ENCODE measurements at places on chromosomes 16 and 17.

DNA sequence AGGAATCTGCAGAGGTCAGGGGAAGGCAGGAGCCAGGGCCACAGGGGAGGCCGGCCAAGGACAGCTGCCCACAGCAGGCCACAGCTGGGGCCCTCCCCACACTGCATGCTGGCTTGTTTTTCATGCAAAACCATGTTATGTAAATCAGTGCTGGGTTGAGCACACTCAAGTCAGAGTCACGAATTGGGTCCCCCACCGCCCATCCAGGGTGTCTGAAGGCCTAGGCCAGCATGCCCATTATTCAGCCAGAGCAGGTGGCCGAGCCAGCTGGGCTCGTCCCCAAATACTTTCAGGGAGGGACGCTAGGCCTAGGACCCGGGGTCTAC is 51.2 kb upstream of the TOB1 start:
- DNase-seq: no peak

GRCh38 chr16:2859686-2860265 is 1.8 kb upstream of the PRSS22 start:
- DNase-seq: no peak

DNA sequence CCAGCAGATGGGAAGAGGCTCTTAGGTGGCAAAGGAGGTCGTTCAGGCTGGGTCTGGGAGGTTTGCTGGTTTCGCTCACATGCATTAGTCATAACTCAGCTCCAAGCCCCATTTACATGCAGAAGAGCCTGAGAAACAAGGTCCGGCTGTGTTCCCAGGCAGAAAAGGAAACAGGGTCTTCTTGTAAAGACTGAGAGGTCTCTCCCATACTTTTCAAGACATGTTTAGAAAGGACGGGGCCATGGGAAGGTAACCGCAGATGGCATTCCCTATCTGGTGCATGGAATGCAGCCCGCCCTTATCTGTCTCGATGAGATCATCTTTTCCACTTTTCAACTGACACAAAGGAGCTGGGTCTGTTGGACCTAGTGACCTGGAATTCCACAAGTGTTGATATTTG is 389.0 kb upstream of the CDH11 start:
- no peak for DNase-seq

- peak; percentile 88 for DNase-seq
Measured at GRCh38 chr17:43356999-43357398, 41.8 kb upstream of the ARL4D start.

DNA sequence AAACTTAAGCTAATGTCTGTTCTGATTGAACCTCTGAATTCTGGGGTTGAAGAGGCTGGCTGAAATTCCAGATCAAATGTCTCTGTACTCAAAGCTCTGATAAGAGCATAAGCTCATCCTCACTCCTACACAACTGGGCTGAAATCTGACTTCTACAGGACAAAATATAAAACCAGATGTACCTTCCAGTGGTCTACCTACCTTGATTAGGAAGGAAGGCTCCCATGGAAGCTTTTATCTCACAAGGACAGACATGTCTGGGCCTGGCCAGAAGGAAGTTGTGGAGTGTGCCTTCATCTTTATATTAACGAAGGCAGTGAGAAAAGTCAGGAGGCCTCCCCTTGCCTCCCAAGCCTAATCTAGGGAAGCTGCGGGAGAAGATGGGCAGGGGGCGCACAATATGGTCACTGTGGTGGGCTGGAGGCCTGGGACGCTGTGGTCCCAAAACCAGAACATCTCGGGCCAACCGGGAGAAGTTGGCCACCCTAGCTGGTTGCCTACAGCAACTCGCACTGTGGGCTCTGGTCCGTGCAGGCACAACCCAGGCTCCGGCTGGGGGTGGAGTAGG is 55.6 kb upstream of the LRRC37A3 start:
- no peak for DNase-seq

- DNase-seq: no peak
Measured at GRCh38 chr16:27681681-27682080, 131.7 kb downstream of the KATNIP start.

GRCh38 chr17:48351911-48352332 is 78.1 kb downstream of the SKAP1 start:
- peak; percentile 47 for DNase-seq

DNA sequence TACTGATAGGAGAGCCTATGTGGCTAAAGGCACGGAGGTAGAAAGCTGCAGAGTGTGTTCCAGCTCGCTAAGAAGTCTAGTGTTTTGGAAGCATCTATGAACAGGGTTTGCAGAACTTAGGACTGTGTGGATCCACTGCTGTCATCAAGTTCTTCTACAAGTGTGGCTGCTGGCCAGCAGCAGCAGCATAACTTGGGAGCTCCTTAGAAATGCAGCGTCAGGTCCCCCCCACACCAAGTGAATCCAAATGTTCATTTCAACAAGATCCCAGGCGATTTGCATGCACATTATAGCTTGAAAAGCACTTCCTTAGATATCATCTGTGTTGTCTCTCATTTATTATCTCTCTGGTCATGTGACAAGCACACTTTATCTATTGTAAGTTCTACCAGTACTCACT is 131.9 kb upstream of the SHISA6 start:
- DNase-seq: no peak

GRCh38 chr16:88442727-88443576 is 10.1 kb upstream of the ZFPM1 start:
- peak; percentile 94 for DNase-seq

DNA sequence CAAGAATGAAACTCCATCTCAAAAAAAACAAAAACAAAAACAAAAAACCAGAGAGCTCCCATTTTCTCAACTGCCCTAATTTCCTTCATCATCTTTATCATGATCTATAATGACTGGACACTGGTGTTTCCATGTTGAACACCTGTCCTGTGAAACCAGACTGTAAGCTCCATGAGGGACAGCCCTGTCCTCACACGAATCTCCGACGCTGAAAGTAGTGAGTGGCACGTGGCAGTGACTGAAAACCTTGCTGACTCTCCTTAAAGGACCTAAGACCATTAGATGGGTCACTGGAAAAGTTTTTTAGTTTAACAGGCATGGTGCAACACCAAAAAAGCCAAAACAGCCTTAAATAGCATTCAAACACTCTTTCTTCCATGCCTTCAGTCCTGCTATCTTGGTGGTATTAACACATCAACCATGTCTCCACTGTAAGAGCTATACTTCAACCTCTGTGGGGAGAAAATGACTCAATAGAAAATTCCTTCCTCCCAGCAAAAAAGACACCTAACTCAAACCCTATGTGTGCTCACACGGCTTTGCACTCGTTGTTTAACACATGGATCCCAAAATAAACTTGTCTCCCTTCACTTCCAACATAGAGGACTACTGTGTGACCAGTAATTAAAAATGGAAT is 8.3 kb downstream of the AXIN2 start:
- DNase-seq: peak; percentile 83

- no peak for DNase-seq
Measured at GRCh38 chr17:45143094-45143670, 5.1 kb upstream of the HEXIM1 start.

DNA sequence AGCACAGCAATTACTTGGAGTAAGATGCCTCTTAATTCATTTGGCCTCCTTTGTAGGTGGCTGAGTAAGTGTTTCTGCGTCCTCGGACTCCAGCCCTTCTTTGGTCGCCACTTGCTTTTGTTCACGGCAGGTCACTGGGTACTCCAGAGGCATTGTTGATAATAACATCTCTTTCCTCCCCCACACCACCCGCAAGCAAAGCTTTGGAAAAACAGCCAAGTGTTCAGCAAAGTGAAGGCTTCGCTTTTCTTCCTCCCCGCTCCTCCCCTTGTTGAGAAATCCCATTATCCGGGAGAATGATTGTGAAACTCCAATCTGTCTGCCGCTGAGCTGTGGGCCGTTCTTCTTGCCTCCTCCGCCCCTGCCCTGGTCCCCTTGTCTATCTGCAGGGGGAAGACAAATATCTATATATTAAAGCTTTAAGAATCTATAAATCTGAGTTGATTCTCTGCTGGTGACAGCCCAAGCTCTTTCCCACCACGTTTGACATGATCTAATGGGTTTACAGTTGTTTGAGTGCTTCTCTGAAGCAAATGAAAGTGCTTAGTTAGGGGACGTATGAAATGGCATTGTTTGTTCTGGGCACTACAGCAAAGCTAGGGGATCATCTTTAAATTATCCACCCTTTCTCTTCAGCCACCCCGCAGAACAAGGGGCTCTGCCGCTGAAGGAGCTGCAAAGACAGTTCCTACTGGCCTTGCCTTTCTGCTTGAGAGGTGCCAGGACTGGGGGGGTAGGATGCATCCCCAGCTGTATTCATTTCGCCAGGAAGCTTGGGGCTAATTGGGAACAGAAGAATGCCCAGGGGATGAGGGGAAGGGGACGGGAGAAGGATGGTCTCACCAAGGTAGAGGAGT is 167.1 kb downstream of the CCDC182 start:
- DNase-seq: peak; percentile 88

DNA sequence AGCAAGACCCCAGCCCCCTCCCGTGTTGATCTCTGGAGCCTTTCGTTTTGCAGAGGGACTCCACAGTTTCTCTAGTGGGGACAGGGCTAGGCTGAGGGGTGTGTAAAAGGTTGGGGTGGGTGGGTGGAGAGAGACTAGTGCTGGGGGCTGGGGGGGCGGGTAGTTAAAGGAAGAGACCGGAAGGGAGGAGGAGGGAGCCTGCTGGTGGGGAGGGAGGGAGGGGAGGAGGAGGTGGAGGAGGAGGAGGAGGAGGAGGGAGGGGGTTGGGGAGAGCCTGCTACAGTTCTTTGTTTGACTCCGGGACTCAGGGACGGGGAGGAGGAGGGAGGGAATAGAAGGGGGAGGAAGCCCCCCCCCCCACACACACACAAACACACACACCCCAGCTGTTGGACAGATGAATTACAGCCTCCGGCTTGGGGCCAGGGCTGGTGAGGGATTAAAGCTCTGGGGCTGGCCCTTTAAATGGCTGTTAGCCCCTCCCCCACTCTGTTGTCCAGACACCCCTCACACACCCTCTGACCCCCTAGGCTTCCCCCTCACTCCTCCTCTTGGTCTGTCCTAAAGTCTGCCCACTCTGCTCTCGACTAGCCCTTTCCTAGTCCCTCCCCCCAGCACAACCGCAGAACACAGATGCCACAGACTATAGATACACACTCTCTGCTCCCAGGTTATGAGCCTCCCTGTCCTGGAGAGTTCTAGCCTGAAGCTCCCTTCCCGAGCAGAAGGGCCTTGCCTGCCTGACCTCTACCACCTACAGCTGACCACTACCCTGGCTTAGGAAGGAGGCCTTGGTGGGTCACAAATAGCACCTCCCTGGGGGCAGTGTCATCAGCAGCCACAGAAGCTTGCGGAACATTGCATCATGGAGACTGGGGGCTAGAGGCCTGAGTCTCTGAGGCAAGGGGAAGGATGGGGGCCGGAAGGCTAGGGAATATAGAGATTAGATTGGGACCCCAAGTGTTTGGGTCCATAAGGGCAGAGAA is 4.4 kb downstream of the KDM6B start:
- DNase-seq: no peak

GRCh38 chr16:68200088-68200783 is 35.7 kb downstream of the ESRP2 start:
- DNase-seq: no peak

DNA sequence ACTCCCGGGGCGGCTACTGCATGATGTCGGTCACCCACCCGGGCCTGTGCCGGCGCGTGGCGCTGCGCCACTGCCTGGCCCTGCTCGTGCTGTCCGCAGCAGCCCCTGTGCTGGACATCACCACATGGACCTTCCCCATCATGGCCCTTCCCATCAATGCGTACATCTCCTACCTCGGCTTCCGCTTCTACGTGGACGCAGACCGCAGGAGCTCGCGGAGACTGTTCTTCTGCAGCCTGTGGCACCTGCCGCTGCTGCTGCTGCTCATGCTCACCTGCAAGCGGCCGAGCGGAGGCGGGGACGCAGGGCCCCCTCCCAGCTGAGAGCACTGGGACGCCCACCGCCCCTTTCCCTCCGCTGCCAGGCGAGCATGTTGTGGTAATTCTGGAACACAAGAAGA is 29.8 kb downstream of the CDRT15 start:
- DNase-seq: no peak

DNA sequence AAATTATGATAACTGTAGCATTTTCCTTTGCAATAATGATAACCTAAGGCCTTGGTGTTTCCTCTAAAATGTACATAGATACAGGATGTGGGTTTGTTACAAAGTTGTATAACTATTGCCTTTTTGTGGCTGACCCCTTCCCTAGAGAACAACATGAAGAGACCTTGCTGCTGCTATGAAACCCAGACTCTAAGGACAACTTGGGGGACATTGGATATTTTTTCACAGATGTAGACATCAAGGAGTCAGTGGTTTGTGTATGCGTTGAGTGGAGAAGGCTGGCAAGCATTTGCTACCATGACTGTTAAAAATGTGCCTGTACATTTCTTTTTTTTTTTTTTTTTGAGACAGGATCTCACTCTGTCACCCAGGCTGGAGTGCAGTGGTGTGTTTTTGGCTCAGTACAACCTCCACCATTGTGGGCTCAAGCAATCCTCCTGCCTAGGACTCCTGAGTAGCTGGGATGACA is 12.3 kb downstream of the HMOX2 start:
- DNase-seq: no peak

- no peak for DNase-seq
Measured at GRCh38 chr16:84050316-84050715, 7.7 kb upstream of the SLC38A8 start.

DNA sequence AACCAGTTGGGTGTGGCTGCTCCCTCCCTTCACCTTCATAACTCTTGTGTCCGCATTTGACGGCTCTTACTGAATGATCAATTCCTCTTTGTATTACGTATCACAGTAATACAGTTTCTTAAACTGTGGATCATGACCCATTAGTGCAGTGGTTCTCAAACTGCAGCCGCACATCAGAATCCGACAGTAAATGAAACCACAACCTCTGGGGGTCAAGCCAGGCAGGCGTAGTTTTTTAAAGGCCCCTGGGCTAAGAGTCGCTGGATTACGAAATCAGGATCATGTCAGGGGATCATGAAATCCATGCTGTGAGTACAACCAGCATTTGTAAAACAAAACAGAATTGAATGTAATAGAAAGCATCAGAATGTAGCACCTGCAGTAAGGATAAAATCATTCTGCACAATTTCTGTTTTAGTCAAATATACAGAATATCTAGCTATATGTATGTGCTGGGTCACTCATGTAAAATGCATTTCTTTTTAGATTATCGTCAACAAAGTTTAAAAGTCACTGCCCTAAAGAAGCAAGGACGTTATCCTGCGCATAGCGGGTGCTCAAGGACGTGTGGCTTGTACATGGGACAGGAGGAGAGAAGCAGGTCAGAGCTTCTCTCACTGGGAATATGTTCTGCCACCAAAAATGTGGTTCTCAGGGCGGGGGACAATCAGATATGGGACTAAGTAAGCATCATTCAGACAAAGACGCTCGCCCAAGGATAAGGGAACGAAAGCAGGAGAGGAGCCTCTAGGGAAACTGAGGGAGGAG is 113.1 kb downstream of the ZFHX3 start:
- DNase-seq: no peak

GRCh38 chr17:17181666-17182597 is 24.2 kb downstream of the PLD6 start:
- no peak for DNase-seq

DNA sequence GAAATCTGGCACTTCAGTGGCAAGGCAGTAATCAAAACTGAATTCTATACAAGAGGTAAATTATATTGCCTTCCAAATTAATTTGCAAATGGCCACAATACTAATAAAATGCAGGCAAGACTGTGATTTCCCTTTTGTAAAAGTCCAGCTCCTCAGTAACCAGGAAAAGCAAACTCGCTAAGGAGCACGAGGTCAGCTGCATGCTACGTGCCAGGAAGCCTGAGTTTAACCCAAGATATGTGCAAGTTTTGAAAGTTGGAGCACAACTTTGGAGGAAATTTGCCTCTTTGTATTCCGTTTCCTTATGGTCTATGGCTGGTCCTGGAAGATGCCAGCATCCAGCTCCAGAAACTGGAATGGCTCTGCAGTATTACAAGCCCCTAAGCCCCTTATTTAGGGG is 226.8 kb upstream of the DYNLRB2 start:
- no peak for DNase-seq
